ENCODE measurements at places on chromosomes 3 and 15.

GRCh38 chr15:31235311-31236183, 91.1 kb upstream of the KLF13 start:
- DNase-seq: no peak

GRCh38 chr15:97761110-97761509, 199.4 kb upstream of the ARRDC4 start:
- no peak for DNase-seq

DNA sequence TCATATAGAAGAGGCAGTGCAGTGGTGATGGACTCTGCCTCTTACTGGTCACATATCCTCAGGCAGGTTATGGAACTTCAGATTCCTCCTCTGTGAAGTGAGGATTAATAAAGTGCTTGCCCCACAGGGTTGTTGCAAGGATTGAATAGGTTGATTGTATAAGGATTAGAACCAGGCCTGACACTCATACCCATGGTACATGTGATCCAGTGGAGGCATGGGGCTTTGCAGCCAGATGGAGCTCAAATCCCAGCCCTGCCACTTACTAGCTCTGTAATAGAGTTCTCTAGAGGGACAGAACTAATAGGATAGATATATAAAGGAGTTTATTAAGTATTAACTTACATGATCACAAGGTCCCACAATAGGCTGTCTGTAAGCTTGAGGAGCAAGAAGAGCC, 184.6 kb upstream of the EIF1B start:
- DNase-seq: no peak

- no peak for DNase-seq
These were observed 148.4 kb downstream of the TIGIT start for GRCh38 chr3:114442246-114442645.

GRCh38 chr15:95295363-95295762, 1035.1 kb upstream of the NR2F2 start:
- DNase-seq: no peak

DNA sequence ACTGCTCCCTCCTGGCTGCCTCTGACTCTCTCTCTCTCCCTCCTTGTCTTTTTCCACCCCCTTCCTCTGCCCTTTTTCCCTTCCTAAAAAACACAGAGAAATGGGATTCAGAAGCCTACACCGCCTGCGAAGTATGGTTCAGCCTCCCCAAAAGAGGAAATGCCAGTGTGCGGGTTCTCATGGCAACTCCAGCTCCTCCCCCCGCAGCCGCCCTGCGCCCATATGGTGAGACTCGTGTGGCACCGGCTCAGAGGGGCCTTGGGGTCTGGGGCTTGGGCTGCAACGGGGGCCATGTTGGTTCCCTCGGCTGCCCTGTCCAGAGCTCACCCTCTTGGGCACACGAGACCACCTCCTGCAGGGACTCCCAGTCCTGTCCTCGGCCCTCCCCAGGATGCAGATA, 23.6 kb upstream of the LINGO1 start:
- DNase-seq: no peak

DNA sequence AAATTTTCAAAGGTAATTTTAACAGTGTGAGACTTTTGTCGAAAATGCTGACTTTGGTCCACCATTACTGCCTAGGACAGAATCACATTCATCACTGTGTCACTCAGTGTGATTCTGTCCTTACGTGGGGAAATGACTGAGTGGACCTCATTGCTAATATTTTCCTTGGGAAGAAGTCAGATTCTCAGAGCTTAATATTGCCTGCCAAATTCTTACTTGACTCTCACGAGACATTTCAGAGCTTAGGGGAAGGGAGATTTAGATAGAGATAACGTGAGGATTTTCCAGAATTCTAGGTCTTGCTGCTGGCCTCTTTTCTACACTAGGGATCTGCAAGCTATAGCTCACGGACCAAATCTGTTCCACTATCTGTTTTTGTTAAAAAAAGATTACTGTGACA, 270.4 kb downstream of the SUCLG2 start:
- DNase-seq: no peak

Measured in aorta (tissue), 5 donors.